ENCODE measurements at places on chromosomes 1 and 21. TPM values are rescaled to one million over a fixed set of nuclear protein-coding genes. Genes with fewer than 3 reads are reported as not detected.

DNA sequence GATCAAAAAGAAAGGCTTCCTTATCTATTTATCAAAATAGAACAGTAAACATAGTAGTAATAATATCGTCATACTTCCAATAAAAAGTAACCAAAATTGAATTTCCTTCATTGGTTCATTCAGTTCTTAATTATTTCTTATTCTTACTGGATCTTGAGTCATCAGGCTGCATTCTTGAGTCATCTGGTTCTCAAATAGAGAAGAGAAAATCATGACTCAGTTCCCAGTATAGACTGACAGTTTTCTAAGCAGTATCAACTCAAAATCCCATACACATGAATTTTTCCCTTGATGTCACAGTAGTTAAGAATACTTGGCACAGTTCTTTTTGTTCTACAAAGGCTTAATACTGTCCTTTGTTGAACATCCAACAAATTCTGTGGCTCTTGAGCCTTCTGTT lies 626.9 kb upstream of the ADGRL4 start:
- no peak for DNase-seq

Gene ZBED6
- polyA plus RNA-seq, result 1.4 TPM

Gene BTBD19
- not detected for polyA plus RNA-seq

Gene GCSAML
- not detected for polyA plus RNA-seq

DNA sequence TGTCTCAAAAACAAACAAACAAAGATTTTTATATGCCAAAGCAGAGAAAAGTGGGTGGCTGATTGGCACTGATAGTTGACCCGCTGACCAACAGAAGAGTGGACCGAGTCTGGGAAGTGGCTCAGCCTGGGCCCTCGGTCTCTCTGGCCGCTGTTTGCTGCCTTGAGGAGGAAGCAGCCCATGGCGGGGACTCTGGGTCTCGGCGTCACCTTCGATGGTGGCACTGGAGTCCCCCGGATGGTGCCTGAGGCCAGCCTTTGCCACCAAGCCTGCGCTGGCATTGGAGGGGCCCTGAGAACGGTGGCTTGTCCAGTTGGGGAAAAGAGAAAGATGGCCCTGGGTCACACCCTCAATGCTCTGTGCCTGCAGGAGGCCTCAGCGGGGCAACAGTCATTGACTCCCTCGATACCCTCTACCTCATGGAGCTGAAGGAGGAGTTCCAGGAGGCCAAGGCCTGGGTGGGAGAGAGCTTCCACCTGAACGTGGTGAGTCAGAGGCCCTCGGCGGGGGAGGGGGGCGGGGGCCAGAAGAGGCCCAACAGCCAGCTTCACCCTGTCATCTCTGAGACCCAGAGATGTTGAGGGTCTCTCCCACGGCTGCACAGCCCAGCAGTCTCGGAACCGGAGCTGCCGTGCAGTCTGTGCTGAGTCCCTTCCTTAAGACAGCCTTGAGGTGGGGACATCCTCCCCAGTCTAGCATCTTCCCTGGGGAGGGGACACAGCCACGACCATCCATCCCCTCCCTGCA lies 53.5 kb upstream of the SELENON start:
- DNase-seq, result no peak

GRCh38 chr1:52767596-52768280 lies 41.5 kb downstream of the ZYG11B start:
- DNase-seq, result no peak

GRCh38 chr1:30411206-30411605 lies 312.2 kb downstream of the MATN1 start:
- DNase-seq, result no peak

Gene SAMD11
- polyA plus RNA-seq, result not detected

GRCh38 chr21:34984356-34985058 lies 64.6 kb downstream of the RUNX1 start:
- DNase-seq, result no peak

Gene FAM131C
- not detected for polyA plus RNA-seq

Gene GBP6
- 0.17 TPM for polyA plus RNA-seq

Gene OR2T29
- not detected for polyA plus RNA-seq

DNA sequence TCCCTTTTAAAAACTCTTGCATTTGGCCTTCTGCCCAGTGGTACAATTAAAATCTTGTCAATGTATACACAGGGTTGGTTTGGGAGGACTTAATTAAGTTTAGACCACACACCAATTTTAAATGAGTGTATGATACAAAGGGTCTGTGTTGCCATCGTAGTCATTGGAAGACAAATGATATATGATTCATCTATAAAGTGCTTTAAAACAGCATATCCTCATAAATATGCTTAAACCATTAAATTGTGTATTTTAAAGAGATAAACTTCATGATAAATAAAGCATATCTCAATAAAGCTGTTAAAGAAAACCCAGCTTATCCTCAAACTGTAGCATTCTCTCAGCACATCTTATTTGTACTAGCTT lies 69.5 kb downstream of the LUZP1 start:
- DNase-seq, result no peak

Gene TNFRSF18
- 105 TPM for polyA plus RNA-seq

- no peak for DNase-seq
Measured at GRCh38 chr1:30242722-30243457, 480.5 kb downstream of the MATN1 start.

GRCh38 chr21:41979751-41980369 lies 26.0 kb upstream of the C2CD2 start:
- no peak for DNase-seq

Gene CLEC20A
- polyA plus RNA-seq, result 0.27 TPM

Gene RGS13
- polyA plus RNA-seq, result 0.16 TPM

DNA sequence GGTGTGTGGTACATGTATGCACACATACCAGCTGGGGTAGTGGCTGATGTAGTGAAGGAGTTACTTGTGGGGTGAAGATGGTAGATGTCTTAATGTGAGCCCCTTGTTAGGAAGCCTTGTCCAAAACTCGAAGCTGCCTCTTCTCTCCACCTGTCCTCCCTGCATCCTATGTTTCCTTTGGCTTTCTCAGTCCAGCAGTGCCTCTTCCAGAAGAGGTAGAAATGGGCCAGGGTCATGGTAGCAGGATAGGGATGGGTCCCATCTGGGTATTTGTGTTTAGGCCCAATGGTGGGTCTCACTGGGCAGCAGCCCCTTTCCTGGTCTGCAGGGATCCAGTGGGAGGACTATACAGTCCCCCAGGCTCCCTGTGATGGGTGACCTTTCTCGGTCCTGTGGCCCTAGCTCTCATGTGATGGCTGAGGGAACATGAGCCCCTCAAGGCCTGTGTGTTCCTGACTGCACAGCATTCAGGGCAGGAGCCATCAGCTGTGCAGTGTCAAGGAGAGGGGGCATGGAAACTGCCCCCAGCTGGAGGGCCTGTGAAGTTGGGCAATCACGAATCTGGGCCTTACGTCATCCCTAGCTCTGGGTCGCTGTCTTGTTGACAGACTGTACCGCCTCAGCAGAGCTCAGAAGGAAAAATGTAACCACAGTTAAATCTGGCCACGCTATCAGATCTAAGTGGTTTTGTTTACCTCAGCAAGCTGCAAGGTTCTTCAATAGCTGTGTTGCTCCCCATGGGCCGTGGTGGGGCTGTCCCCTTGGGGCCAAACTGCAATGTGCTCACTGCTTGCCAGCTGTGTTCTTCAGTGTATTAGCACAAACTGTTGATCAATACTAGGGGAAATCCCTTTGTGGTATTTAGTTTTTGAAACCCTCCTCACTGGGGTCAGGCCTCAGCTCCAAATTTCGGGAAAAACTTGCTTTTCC lies 82.7 kb downstream of the NOS1AP start:
- DNase-seq, result peak; percentile 77

DNA sequence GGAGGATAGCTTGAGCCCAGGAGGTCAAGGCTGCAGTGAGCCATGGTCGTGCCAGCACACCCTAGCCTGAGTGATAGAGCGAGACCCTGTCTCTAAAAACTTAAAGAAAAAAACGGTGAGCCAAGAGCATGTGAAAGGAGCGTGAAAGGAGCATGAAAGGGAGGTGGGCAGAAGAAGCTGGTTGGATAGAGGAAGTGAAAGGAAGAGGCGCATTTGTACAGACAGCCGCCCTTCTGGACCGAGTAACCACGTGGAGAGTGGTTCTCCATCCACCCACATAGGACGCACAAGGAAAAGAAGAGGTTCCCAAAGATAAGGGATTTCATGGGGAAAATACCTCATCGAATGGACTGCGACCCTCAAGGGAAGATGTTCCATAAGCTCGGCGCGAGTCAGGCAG lies 60.4 kb upstream of the IFNAR2 start:
- no peak for DNase-seq

DNA sequence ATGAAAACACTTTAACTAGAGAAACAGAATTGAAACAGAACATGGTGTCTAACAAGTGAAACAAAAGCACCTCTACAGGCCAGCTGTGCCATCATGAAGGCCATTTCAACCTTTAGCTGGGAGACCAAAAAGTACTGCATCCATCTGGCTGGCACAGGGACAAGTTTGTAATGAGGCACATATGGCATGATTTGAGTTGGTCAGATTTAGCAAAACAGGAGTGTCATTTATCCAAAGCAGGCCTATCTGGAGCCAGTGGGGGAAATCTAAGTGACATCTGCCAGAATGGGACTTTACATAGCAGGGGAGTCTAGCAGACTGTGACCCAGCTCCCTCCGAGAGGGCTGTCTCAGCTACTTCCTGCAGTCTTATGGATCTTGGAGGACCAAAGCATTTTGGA lies 51.9 kb downstream of the DNTTIP2 start:
- DNase-seq, result no peak

DNA sequence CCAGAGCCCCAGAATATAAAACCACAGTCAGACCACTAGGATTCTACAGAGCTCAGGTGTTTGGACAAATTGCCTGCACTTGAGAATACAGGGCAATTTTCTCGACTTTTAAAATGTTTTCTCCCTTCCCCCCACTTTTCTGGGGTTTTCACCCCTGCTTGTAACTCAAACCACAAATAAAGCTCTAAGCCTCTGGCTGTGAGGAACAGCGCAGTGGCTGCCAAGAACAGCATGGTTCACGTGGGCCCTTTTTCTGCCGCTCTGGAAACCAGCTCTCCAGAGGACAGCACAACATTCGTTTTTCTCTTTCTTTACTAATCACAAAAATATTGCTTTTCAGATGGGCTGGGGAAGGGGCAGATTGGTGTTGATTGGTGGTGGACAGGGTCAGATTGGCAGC lies 102.2 kb upstream of the JUN start:
- DNase-seq, result peak; percentile 53

DNA sequence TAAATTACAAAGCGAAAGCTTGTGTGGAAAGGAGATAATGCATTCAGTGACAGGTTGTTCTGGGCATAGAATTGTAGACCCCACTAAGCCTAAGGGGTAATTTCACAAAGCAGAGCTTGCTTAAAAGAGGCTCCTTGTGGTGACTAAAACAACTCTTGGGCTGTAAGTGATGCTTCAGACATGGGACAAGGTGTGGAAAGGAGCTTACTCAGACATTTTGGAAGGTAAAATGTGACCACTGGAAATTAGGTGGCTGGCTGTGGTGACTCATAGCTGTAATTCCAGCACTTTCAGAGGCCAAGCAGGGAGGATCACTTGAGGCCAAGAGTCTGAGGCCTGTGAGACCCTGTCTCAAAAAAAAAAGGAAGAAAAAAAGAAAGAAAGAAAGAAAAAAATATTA lies 51.1 kb upstream of the LRRC8C start:
- DNase-seq, result no peak

Gene SRGAP2B
- 1.2 TPM for polyA plus RNA-seq

GRCh38 chr1:229111703-229112319 lies 159.1 kb upstream of the RAB4A start:
- DNase-seq, result no peak

- DNase-seq, result no peak
Measured at GRCh38 chr1:26545969-26546323, 16.4 kb downstream of the RPS6KA1 start.

DNA sequence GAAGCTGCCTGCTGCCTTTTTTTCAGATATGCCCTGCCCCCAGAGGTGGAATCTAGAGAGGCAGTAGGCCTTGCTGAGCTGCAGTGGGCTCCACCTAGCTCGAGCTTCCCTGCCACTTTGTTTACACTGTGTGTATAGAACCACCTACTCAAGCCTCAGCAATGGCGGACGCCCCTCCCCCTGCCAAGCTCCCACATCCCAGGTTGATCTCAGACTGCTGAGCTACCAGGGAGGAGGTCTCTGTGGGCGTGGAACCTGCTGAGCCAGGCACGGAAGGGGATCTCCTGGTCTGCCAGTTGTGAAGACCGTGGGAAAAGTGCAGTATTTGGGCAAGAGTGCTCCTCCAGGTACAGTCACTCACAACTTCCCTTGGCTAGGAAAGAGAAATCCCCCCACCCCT lies 65.1 kb downstream of the MSH4 start:
- DNase-seq, result no peak

DNA sequence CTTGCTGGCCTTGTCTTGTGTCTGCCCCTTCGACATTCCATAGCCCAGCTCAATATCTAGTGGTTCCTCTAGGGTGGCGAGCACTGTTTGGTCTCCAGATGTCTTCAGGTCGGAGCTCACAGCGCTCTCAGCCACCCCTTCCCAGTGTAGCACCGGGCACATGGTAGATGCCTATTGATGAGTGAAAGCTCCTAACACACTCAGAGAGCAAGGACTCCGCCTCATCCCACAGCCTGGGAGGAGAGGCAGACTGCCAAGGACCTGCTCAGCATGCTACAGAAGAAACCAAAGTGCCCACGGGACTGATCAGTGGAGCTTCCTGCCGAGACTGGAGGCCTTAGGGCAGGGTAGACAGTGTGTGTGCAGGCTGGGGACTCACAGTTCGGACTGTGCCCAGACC lies 10.9 kb downstream of the PCSK9 start:
- no peak for DNase-seq

DNA sequence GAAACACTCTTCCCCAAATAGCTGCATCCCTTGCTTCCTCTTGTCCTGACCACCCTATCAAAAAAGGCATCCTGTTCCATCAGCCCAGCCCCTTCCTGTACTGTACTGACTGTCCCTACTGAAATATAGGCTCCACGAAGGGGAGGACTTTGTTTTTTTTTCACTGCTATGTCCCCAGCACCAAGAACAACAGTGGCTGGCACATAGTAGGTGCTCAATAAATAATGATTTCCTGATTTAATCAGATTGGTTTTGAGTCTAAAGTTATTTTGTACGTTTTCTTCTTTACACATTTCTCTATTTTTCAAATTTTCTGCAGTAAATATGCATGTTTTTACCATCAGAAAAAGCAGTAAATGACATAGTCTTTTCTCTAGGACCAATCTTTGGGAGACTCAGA lies 73.9 kb downstream of the CD58 start:
- no peak for DNase-seq

GRCh38 chr21:23247334-23247733 lies 2249.1 kb downstream of the NCAM2 start:
- DNase-seq, result no peak

GRCh38 chr1:108813326-108813725 lies 43.6 kb downstream of the AKNAD1 start:
- no peak for DNase-seq

GRCh38 chr1:52613636-52614373 lies 11.6 kb downstream of the GPX7 start:
- no peak for DNase-seq

DNA sequence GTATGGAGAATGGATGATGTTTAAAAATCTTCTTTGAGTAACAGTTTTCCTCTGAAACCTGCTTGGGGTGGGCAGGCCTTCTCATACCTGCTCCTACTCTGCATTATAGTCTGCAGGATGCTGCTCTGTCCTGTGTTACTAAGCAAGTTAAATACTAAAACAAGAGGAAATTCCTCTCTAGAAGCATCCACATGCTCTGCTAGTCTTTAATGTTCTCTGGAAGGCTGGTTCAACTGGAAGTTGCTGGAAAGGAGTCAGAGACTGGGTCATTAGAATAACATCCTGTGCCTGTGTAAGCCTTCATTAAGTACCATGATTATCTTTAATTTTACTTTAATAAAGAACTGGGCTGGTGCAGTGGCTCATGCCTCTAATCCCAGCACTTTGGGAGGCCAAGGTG lies 5.8 kb downstream of the SELP start:
- no peak for DNase-seq

All from immature natural killer cell (primary cell).